ENCODE measurements at places on chromosomes 2 and 18.

DNA sequence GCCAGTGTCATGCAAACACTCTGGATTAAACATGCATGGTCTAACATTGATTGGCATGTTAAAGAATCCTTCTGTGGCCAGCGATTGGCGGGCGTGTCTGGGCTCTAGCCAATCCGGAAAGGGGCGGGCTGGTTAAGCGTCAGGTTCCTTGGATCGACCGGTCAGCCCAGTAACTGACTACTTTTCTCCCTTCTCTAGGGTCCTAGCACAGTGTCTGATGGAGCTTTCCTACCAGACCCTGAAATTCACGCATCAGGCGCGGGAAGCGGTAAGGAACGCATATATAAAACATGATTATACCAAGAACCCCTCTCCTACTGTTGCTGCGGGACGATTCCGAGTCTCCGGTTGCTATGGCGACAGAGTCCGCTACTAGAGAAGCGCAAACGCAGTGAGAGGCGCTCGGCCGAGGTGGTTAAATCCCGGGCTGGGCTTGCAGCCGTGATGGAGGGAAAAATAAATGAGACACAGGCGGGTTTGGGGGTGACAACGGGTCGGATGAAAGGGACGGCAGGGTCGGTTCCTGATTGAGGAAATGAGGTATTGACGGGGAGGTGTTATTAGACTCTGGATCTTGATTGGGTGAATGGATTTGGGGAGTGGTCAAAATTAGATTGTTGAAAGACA lies 29.4 kb downstream of the KATNAL2 start:
- peak; percentile 10 for DNase-seq

DNA sequence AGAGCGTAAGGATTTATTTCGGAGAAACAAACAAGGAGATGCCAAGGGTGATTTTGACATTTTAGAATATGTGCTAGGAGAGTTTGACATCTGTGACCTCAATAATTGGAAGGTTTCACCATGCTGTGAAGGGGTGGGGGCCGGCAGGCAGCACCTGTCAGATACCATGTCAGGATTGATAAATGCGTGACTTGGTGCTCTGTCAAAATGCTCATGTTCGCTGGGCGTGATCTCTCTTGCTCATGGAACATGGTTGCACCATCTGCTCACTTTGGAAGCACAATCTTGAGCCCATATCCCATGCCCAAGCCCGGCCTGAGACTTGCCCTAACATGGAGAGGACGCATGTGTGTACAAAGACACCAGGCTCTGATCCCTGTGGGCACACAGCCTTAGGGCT lies 347.6 kb downstream of the RNF144A start:
- DNase-seq, result no peak

- DNase-seq, result no peak
These were observed 94.5 kb upstream of the FN1 start for GRCh38 chr2:215530191-215530968.

DNA sequence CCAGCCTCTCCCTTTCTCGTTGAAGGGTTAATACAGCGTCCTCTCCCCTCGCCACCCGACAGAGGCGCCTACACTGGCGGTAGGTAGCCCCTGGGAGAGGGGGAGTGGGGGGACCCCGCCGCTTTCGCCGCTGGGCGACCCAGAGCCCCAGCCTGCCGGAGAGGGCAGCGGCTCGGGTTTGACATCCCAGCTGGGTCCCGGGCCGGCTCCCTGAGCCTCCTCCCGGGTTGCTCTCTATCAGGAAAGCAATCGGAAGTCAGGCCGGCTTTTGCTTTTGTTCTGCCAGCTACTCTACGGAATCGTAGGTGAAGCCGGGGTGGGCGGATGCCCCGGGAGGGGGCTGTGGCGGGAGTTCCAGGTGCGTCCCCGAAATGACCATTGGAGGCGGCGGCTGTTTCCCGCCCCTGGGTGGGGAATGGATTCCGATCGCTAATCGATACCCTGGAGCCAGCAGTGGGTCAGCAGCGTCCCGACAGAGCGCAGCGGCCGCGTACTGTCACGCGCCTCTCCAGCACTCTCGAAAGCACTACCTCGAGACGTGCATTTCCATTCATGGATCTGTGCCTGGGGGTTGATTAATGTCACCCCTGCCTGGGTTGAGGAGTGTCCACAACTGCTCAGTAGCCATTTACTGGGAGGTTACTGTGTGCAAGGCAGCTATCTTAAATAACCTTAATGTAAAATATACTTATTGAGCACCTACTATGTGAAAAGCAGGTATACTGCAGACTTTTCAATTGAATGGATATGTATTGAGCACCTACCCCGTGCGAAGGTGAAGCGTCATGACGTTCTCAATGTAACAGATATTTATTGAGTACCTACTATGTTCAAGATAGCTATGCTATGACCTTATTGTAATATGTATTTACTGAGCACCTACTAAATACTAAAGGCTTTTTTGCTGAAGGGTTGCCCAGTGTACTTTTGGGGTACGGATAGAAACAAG lies 1.1 kb downstream of the MAPK4 start:
- DNase-seq, result no peak

DNA sequence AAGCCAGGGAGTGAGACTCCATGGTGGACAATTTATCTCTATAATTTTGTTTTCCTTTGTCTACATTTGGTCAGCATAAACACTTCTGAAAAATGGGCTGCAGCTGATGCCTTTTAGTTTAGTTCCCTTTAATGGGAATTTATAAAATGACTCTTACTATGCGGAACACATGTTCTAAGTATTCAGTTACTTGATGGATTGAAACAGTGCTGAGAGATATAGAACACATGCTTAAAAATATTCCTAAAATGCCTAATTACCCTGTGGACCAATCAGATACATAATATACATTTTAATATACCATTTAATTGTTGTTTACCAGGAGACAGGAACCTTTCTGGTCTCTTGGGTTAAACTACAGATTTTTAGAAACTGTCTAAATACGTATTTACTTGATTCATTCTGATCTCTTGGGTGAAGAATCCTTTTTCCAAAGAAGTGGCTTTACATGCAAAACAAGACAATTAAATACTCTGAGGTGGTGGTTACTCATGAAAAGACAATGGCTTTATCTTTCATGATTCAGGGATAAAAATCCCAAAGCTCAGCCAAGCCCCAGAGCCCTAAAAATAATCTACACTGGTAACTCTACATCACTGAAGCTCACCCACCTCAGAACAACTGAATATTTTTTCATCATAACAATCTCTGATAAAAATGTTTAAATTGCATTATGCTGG lies 128.1 kb upstream of the SERTAD2 start:
- DNase-seq, result no peak

DNA sequence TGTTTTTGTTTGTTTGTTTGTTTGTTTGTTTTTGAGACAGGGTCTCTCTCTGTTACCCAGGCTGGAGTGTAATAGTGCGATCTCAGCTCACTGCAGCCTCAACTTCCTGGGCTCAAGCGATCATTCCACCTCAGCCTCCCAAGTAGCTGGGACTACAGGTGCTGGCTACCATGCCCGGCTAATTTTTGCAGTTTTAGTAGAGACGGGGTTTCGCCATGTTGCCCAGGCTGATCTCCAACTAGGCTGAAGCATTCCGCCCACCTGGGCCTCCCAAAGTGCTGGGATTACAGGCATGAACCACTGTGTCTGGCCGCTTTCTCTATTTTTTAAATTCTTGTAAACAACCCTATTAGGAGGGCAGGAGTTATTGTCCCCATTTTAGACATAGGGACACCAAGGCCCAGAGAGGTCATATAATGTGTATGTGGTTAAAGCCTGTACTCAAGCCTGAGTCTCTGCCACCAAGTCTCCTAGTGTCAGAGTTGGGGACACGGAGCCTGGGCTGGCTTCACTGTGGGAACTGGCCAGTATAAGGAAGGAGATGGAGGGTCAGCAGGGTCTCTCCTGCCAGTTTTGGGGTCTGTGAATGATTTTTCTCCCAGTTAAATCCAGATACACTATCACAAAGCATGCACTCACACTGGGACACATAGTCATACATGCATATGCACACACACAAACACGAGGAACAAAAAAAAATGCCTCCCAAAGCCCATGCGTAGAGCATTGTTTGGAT lies 27.5 kb upstream of the MCFD2 start:
- no peak for DNase-seq

Data from activated T-helper 9 cell treated with anti-CD3 and anti-CD28 coated beads, Interleukin-2, amount 50 U/mL, for 16 hours (primary cell).